Stimulated activated CD8-positive, alpha-beta memory T cell treated with anti-CD3 and anti-CD28 coated beads, Interleukin-4, amount 100 ng/mL, for 1 hour (primary cell): ENCODE measurements at places on chromosomes 6 and 20.

DNA sequence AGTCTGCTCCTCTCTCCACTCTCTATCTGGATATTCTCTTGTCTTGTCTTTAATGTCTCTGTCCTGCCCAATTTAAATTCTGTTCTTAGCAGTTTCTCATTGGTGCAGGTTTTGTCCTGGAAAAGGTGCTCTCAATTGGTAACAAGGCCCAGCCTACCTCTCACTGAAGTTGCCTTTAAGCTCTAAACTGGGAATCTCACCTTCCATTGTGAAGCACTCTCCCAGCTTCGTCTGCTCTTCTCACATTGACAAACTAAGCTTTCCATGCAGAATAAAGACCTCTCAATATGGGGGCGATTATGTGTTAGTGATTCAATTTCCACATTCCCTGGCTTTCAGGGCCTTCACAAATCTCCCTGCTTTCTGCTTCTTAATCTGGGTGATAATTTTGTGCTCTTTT lies 1712.2 kb downstream of the GRIK2 start:
- no peak for DNase-seq

DNA sequence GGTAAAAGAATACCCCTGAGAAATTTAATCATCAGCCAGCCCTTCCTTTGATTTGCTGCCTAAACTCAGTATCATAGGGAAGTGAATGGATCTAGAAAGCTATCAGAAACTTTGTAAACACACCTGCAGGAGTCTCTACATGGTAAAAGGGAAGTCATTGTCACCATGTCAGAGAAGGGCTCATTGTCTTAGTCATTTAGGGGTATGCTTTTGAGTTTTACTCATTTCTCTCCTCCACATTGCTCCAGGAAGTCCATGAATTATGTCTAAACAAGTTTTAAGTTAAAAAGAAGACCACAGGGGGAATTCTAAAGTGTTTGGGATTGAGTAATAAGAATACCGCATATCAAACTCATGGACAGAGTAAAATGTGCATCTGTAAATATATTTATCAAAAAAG lies 2.5 kb downstream of the SLC17A1 start:
- no peak for DNase-seq

- no peak for DNase-seq
Measured at GRCh38 chr6:125791151-125791819, 525 bp downstream of the NCOA7 start.

DNA sequence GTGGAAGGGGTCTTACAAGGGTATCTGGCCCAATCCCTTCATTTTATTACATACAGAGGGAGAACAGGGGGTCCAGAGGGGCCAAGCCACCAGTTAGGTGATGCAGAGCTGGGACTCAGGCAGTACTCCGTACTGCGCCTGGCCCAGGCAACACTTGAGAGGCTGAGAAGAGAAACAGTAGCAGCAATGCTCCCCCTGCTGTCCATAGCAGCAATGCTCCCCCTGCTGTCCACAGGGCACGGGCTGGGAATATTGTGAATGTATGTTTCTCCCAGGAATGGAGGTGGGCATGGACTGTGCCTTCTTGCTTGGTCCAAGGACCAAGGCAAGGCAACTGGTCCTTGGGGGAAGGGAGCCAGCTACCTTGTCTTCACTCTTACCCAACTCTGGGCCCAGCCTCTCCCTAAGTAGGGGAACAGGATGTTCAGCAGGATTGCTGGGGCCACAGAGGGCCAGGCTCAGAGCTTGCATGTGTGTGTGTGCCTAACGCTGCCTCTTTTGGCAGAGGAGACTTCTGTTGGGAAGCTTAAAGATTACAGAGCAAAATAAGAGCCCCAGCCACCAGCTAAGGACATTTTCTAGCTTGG lies 14.8 kb upstream of the FAM83C start:
- no peak for DNase-seq

- no peak for DNase-seq
Measured at GRCh38 chr20:33787253-33787891, 23.8 kb upstream of the CHMP4B start.

- DNase-seq: no peak
Measured at GRCh38 chr6:119184008-119184648, 105.7 kb upstream of the FAM184A start.

GRCh38 chr6:158206740-158207421 lies 38.7 kb downstream of the GTF2H5 start:
- no peak for DNase-seq

DNA sequence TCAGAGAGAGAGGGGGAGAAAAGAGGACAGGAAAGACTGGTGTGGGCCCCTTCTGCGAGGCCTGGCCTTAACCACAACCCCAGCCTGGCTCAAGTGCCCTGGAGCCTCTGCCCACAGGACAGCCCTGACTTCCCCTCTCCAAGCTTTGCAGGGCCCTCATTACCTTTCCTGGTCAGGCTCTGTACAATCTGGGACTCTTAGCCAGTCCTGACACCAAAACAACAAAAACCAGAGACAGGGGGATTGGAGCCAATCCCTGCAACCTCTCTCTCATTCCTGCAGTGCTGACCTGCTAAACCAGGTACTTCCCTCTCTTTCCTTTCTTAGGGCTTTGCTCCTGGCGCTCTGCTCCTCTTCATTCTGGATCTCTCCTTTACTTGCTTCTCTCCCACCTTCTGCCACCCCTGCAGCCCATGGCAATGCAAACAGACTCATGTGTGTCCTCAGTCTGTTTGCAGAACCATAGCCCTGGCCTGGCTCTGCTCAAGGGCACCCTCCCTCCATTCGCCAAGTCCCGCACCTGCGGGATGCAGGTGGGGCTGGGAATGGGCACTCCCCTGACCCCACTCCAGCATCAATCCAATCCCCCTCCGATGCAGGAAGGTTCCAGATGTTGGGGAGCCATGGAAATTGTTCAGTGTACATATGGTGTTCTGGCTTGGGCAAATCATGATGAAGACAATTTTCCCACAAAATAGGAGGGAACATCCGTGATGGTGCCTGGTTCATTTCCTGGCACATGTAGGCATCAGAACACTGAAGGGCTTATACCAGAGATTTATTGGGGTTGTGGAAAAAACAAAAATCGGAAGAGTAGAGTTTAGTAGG lies 38.1 kb downstream of the RPP40 start:
- no peak for DNase-seq

DNA sequence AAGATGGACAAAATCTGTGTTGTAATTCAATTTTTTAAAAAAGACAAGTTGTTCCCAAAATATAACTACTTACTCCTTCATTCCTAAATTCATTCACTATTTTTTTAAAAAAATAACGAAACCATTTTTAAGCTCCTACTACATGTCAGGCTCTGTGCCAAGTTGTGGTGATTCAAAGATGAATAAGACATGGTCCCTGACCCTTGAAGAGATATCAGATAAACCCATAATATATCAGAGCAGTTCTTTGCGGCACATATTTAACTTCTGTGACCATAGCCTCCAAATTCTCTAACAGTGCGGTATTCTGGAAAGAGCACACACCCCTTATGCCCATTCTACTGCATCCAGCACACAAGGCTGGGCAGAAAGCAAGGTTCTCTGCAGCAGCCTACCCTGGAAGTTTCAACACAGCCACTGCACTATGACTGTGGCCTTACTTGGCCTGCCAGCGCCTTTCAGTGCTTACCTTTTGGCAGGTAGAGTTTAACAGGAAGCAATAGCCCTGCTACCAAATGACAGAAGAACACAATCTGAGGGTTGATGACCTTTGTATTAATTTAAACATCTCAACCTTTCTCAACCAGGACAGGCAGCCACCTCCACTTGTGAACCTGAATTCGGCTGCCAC lies 406.5 kb downstream of the BTBD9 start:
- no peak for DNase-seq

DNA sequence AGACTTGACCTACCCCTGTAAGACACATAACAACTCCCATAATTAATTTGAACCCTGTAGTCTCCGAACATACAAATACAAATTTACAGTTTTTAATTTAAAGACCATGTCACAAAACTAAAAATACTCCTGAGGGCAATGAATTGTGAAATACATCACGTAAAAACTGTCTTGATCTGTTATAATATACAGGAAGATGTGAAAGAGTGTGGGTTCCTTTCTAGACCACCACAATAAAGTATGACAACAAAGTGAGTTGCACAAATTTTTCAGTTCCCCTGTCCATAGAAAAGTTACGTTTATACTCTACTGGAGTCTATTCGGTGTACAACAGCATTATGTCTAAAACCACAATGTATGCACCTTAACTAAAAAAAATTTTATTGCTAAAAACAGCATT lies 11.0 kb upstream of the BLOC1S5 start:
- no peak for DNase-seq

DNA sequence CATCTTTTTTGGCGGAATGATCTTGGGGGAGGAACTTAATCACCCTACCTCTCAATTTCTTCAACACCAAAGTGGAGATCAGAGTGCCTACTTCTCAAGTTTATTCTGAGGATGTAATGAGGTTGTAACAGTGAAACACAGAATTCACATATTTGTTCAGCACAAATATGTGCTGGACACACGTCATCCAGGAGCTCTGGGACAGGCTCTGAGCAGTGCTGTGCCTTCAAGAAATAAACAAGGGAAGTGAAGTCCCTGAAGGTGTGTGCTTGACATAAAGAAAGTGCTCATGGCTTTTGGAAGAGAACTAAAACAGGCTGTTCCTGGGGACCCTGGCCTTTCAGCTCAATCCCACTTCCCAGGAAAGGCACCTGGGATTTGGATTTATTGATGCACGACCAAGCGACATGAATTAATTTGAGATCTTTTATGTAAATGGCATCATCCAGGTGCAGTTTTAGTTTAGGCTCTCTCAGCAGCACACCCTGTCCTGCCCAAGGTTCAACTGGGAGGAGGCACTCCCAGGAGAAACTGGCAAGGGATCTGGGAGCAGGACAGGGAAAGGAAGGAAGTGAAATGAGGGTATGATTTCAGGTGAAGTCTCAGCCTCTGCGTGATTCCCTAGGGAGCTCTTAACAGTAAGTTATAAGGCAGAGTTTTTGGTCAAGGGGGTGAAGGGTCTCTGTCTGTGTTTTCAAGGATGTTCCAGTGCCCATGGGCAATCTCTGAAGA lies 211.0 kb downstream of the FOXA2 start:
- DNase-seq: no peak
